ENCODE measurements at places on chromosomes 2 and 18.

DNA sequence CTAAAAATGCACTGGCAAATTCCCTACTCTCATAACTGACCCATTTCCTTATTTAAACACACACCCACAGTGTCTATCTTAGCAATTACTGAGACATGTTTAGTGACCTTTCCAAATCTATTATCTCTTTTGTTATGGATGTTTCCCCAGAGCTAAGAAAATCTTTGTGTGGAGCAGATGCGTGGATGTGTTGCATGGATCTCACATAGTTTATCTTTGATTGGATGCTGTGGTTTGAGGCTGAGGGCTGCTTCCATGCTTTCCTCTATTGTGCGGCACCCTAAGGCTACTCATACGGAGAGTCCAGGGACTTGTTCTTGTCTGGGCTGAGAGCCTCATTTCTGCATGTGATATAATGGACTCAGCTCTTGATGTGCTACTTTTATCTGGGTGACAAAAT is 4.7 kb downstream of the ANKZF1 start:
- no peak for DNase-seq

DNA sequence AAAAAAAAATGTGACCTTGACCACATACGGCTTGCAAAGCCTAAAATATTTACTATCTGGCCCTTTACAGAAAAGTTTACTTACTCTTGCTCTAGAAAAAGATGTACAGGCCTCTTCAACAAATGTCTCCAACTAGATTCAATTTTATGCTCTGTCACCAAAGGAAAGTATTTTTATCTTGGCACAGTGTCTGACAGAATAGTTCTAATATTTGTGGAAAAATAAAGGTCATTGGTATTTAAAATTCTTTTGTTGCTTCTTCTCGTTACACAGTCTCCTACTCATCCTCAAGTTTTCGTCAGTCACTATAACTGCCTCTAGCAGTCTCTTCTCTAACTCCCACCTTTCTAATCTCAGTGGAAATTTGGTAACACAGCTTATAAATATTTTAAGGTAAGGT is 1.4 kb downstream of the RBKS start:
- DNase-seq = no peak

GRCh38 chr18:69674292-69674877 is 273.3 kb downstream of the CD226 start:
- DNase-seq = no peak

GRCh38 chr18:61975526-61976326 is 82.9 kb upstream of the RNF152 start:
- DNase-seq = peak; percentile 79

DNA sequence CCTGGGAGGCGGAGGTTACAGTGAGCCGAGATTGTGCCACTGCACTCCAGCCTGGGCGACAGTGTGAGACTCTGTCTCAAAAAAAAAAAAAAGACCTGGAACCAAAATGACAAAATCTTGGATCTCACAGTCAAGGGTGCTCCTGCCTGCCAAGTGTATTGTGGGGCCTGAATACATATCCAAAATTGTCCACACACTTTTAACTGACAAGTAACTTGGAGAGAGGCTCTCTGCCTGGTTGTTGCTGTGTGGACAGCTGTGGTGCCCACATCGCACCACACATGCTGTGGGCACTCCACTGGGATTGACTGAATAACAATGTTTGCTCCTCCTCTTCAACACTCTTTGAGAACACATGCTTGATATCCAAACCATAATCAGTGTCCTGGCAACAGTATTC is 117.6 kb upstream of the REV1 start:
- DNase-seq = no peak

GRCh38 chr2:21930226-21930625 is 806.5 kb downstream of the TDRD15 start:
- no peak for DNase-seq

GRCh38 chr2:49959961-49960553 is 805.7 kb upstream of the FSHR start:
- DNase-seq = no peak

DNA sequence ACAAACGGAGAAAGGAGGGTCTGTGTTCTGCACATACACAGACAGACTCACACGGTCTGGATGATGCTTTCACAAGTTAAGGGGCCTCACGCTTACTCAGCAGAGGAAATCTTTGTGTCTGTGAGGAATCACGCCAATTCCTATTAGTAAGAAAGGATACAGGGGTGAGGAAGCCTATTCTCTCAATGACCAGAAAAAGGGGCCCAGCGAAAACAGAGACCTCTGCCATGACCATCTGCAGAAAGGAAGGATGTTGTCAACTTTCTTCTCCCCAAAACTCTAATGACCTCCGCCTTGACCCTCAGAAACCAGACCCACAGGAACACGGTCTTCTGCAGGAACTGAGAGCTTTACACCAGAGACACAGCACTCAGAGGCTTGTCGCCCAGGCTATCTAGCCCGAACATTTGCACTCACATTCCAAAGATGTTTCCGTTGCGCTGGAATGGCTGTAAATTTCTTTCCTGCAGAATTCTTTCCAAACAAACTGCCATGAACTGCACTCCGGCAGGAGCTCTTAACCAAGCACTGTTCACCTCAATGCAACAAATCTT is 186.3 kb downstream of the TCF4 start:
- no peak for DNase-seq

- no peak for DNase-seq
Observed at GRCh38 chr18:74775239-74775638, 177.6 kb downstream of the ZNF407 start.

GRCh38 chr18:54690198-54690597 is 99.2 kb downstream of the DYNAP start:
- DNase-seq = no peak

DNA sequence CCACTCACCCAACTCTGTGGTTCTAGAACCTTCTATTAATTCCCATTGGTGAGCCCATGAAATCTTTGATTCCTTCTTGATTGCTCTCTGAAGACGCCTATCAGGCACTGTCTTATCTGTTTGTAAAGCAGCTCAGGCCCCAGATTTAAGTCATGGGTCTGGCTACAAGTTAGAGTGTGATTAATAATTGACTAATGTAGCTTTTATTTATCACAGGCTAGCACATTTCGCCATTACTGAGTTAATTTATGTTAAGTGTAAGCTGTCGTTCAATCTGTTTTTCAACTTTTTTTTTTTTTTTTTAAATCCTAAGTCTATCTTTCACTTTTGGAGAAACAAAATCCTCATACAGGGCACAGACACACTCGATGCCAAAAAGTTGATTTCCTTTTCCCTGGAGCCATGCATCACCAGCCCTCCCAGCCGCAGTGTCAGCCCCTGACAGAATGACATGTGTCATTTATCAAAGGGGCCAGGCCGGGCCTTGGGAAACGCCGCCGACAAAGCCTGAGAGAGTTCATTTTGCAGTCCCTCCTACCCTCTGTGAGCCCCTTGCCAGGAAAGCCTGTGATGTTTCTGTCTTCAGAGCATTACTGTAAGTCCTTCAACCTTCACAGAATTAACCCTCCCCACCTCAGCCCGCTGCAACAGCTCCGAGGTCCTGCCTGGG is 15.8 kb downstream of the TSHZ1 start:
- no peak for DNase-seq

DNA sequence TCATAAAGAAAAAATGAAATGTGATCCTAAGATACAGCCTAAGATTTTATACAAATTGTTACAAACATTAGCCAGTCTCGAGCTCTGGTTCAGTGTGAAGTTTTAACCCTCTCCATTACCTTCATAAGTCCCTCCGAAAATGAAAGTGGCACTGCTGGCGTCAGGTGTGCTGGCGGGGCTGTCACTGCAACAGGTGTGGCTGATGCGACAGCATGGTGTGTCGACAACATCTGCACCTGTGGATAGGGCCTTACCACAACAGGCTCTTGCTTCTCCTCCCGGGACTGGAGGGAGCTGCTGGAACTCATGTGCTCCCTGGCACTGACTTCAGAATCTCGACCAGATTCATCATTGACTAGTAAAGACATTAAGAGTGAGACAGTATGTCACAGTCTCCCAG is 10.3 kb downstream of the SAP130 start:
- no peak for DNase-seq
